ENCODE measurements at places on chromosomes 3 and 15.
A peak's percentile ranks its signal among the peaks of the same experiment; 100 is the strongest.

DNA sequence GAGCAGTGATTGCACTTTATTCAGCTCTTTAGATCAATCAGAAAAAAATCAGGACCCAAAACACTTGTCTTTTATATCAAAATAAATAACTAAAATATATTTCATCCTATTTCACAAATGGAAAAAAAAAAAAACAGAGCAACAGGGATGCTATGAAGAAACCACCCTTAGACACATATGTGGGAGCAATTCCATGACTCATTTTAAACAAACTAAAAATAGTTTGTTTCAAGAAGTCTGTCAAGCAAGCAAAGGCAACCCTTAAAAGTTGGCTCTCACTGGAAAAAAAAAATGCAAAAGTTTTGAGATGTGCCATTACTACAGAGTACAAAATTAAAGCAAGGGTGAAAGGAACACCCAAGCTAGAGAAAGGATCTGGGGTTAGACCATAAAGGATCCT lies 5.7 kb downstream of the ATP13A3 start:
- no peak for DNase-seq

DNA sequence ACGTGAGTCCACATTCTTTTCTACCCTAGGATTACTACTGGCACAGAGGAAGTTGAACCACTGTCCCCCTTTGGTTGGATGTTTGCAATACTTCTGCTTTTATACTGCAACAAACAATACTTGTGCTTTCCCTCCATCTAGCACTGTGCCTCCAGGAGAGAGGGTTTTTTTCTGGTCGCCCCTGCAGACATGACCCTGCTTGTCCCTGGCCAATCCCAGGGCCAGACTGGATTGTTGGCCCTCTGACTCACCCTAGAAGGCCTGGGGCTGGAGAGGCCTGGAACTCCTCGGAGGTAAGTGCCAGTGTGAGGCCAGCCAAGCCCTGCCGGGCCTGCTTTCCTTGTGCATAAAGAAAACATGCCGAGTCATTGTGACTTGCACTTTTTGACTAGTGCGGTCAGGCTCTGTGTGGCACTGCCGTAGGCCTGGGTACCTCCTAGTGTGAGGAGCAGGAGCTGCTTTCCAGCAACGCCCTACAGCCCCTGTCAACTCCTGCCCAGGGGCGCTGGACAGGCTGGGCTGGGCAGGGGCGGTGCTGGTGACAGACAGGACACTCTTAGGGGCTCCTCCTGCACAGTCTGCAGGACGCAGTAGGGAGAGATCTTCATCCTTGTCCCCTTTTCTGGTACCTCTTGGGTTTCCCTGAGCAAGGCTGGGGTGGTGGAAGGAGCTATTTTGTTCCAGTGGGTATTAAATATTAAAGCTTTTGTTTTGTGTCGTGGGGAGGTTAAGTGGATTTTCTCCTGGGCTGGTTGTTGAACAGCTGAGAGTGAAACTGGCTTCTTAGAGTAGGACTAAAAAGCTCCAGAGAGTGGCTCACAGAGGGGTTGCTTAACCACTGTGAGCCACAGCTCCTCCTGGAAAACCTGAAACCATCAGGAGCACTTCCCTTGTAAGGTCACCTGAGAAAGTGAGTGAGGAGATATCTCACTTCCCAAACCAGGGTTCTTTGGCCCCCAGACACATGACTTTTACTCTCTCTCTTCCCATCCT lies 14.4 kb upstream of the TKT start:
- DNase-seq, result peak; percentile 30

DNA sequence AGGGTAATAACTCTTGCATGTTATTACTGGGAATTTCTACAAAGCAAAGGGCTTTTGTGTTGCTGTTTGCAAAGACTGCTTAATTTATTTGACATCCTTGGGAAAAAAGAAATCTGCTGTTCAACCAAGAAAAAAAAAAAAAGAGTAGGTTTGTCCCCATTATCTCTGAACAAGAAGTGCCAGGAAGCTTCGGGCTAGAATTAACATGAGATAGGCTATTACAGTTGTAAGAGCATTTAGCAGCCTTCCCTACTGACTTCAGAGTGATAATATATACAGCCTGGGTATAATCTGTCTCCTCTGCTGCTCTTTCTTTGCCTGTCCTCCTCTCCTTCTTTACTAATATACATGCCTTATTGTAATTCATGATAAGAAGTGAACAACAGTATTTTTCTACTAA lies 23.3 kb upstream of the CHMP2B start:
- no peak for DNase-seq

DNA sequence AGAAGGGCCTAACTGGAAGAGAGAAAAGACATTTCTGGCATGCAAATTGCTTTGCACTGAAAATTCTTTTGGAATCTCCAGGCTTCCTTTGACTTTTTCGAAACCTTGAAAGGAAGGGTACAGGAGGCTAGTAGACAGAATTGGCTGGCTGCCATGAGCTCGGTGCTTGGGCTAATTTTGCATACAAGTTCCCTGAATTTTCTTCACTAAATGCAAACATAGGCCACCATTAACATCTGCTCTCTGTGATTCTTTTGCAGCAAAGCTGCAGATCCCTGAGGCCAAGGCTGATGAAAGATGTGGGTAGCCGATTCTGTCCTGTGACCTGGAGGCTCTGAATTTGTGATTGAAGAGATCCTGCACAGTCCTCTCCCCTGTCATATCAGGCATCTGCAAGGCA lies 247.8 kb upstream of the MCTP2 start:
- no peak for DNase-seq

GRCh38 chr3:41317718-41318117 lies 118.4 kb downstream of the CTNNB1 start:
- no peak for DNase-seq

DNA sequence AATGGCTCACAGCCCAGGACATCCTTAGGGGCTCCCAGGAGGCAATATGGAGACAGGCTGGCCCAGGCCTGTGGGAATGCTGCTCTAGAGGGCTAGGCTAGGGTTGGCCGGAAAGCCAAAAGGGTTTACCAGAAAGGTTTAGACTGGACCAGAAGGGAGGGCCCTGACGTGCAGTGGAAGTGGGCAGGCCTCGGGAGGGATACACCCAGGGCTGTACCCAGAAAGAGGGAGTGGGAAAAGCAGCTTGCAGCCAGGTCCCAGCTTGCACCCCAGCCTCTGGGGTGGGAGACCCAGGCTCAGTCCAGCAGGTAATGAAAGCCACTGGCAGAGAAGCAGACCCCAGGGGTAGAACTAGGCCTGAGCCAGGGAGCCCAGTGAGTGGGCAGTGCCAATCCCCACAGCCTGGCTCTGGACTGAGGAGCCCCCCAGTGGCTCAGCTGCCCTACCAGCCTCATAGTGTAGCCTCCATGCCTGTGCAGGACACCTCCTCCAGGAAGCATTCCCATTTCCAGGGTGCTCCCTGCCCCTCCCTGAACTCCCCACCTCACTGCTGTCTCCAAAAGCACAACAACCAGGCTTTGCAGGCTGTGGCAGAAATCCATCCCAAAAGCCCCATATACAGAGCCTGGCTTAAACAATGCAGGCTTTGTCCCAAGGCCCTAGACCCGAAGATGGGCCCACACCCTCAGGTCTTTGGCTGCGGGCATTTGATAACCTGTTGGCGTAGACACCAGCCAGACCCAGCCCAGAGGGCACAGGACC lies 3.5 kb downstream of the GORASP1 start:
- no peak for DNase-seq

DNA sequence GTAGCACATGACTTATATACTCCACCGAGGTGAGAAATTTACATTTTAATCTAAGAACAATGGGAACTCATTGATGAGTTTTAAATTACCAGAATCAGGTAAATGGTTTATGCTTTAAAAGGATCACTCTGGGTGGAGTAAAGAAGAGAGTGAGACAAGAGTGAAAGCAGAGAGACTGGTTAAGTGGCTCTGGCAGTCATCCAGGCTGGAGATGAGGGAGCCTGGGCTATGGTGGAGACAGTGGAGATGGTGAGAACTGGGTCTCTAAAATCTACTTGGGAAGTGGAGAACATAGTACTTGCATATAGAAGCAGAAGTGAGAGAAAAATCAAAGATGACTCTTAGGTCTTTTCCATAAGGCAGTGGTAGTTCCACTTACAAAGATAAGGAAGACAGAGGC lies 37.1 kb upstream of the SLC25A36 start:
- DNase-seq, result no peak

DNA sequence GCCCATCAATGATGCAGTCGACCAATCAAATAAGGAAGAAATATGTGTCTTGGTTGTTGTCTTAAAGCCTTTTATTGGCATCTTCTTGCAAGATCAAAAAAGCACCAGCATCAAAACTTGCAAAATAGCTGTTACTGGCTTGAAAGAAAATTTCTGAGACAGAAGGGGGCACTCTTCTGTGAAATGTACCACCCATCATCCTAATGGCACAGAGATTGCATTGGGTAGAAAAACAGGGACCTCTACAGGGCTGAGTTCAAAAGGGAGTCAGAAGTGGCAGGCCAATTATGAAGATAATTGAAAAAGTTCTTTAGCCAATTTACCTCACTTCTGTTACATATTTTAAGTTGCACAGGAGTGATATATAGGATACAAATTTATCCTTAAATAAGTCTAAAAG lies 122.3 kb upstream of the GPR149 start:
- DNase-seq, result no peak

DNA sequence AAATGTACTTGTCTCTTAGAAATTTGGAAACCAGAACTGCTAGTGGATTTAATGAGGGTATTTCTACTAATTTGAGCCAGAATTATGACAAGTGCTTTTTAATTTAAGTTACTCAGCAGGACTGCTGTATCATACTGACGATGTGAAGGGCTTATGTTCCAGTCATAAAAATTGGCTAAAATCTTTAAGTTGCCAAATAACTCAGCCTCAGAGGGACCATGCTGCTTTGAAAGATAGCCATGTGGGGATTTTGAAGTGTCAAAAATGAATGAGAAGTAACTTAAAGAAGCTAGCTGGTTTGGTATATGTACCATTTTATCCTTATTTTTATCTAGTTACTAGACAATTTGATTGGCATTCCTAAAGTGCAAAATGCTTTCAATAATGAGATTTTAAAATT lies 545.0 kb downstream of the DIPK2A start:
- no peak for DNase-seq

GRCh38 chr3:39025222-39025970 lies 26.3 kb downstream of the SCN11A start:
- no peak for DNase-seq

- no peak for DNase-seq
Measured at GRCh38 chr3:31370681-31371080, 162.0 kb upstream of the STT3B start.

DNA sequence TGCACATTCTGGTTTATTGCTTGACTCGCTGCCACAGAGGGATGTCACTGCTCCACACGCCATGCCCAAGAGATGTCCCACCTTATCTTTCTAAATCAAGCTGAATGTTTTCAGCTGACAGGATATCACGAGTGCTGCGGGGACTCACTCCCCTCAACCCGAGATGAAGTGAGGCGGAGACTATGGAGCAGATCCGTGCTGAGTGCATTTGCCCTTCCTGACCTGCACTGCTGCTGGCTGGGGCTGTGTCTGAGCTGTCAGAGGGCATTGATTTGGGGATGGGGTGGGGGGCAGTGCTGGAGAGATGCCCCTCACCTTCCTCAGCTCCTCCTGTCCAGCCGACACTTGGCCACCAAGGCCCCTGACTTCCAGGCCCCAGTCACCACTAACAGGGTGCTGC lies 40.5 kb upstream of the CSPG4 start:
- DNase-seq, result no peak

DNA sequence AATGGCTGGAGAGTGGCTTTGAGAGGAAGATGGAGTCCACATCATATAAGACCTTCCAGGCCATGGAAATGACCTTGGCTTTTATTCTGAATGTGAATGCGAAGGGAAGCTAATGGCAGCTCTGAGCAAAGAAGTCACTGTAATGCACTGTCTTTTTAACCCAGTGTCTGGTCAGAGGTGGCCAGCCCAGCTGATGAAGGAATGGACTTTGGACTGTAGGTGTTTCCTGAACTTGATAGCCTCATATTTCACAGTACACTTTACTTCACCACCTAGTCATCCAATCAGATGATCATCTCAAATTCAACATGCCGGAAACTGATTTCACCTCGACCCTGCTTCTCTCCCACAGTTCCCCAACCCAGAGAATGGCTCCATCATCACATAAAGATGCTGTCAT lies 33.4 kb downstream of the DCLK3 start:
- DNase-seq, result no peak
